ENCODE measurements at places on chromosomes 5 and 9. TPM values are rescaled to one million over a fixed set of nuclear protein-coding genes. Genes with fewer than 3 reads are reported as not detected.

The CCL27 gene
- polyA plus RNA-seq = 1.0 TPM

The C6 gene
- 0.17 TPM for polyA plus RNA-seq

The ATP10B gene
- 3.8 TPM for polyA plus RNA-seq

GRCh38 chr9:126652140-126652582, 38.4 kb downstream of the LMX1B start:
- no peak for DNase-seq

- DNase-seq = no peak
Observed at GRCh38 chr9:3628239-3628638, 102.4 kb upstream of the RFX3 start.

Data from spinal cord (tissue), 10 donors.